ENCODE measurements at places on chromosomes 7 and 10. TPM values are rescaled to one million over a fixed set of nuclear protein-coding genes. Genes with fewer than 3 reads are reported as not detected.

AKR1C4 gene
- not detected for total RNA-seq

GRCh38 chr10:4637657-4638056 is 188.3 kb upstream of the AKR1E2 start:
- no peaks in the 10 kb centered on the region for H3K36me3 ChIP-seq
- H3K4me3 ChIP-seq, result no peak overlapping the region
- no peaks in the 10 kb centered on the region for H3K4me1 ChIP-seq
- DNase-seq, result no peak

GRCh38 chr7:38105874-38106483 is 72.1 kb upstream of the STARD3NL start:
- no peaks in the 10 kb centered on the region for H3K4me1 ChIP-seq
- no peak overlapping the region for H3K27ac ChIP-seq
- DNase-seq, result peak; percentile 19
- H3K4me3 ChIP-seq, result no peak overlapping the region

- peak overlapping the region; percentile 37 for H3K4me3 ChIP-seq
- no peaks in the 10 kb centered on the region for H3K27me3 ChIP-seq
- DNase-seq, result peak; percentile 94
- peak overlapping the region; percentile 73 for H3K27ac ChIP-seq
- H3K36me3 ChIP-seq, result no peaks in the 10 kb centered on the region
Measured at GRCh38 chr10:71860243-71861029, 9.4 kb upstream of the PSAP start.

DNA sequence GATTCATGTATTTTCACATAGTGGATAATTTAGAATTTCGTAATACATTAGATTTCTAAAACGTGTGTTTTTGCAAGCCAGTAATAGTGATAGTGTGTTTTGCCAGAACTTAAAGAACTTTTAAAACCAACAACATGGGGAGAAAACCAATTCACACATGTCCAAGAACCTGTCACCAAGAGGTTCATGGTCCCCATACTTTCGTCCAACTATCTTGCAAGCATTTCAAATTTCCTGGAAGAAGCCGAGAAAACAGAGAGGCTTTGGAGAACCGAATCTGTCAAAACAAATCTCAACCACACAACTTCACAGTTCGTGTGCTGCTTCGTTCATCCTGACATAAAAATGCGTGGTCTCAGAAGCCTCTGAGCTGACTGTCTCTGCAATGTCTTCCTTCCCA is 31.9 kb downstream of the GFRA1 start:
- no peak for DNase-seq
- peaks cover 46% of the 10 kb centered on the region for H3K27me3 ChIP-seq
- H3K4me3 ChIP-seq, result no peak overlapping the region

- H3K27ac ChIP-seq, result no peak overlapping the region
- no peak for DNase-seq
- H3K36me3 ChIP-seq, result no peaks in the 10 kb centered on the region
- no peaks in the 10 kb centered on the region for H3K27me3 ChIP-seq
- no peaks in the 10 kb centered on the region for H3K4me1 ChIP-seq
Measured at GRCh38 chr10:70954381-70955176, 66.2 kb upstream of the PCBD1 start.

GRCh38 chr7:69187824-69188333 is 410.4 kb upstream of the AUTS2 start:
- no peak for DNase-seq
- H3K27ac ChIP-seq, result no peak overlapping the region
- H3K4me1 ChIP-seq, result no peaks in the 10 kb centered on the region
- H3K27me3 ChIP-seq, result no peaks in the 10 kb centered on the region

- no peak for DNase-seq
- peak within 1 kb of the TSS; percentile 91 for H3K4me3 ChIP-seq
- no peaks in the 10 kb centered on the region for H3K27me3 ChIP-seq
- peaks cover 13% of the 10 kb centered on the region for H3K36me3 ChIP-seq
- peaks cover 30% of the 10 kb centered on the region for H3K4me1 ChIP-seq
Measured at GRCh38 chr7:4681886-4682620, at the start of gene FOXK1. Gene FOXK1, plus strand, starts transcription at chr7:4682295. Its CDS starts 14 bp downstream, at chr7:4682309.

- DNase-seq, result no peak
- H3K27me3 ChIP-seq, result no peaks in the 10 kb centered on the region
- H3K36me3 ChIP-seq, result no peaks in the 10 kb centered on the region
Measured at GRCh38 chr10:71882813-71883659, 32.0 kb upstream of the PSAP start.

DNA sequence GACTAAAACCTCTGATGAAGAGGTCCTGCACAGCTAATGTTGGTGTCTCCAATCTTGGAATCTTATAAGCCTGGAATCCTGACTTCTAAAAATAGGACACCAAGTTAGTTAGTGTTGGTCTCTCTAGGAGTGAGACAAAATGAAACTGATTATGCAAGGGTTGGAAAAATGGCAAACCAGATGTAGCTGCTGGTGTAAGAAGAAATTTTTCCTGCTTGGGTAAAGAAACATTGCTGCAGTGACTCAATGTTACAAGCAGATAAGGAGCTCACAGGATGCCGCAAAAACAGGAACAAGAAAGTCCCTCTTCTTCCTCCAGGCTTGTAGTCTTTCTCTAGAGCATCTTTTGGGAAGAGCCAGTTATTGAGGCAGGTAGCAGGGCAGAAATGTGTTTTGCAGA is 449.0 kb downstream of the ETV1 start:
- H3K27ac ChIP-seq, result no peak overlapping the region
- no peak overlapping the region for H3K4me3 ChIP-seq
- no peaks in the 10 kb centered on the region for H3K4me1 ChIP-seq
- DNase-seq, result no peak
- H3K27me3 ChIP-seq, result no peaks in the 10 kb centered on the region

NEUROG3 gene
- total RNA-seq, result not detected

DNA sequence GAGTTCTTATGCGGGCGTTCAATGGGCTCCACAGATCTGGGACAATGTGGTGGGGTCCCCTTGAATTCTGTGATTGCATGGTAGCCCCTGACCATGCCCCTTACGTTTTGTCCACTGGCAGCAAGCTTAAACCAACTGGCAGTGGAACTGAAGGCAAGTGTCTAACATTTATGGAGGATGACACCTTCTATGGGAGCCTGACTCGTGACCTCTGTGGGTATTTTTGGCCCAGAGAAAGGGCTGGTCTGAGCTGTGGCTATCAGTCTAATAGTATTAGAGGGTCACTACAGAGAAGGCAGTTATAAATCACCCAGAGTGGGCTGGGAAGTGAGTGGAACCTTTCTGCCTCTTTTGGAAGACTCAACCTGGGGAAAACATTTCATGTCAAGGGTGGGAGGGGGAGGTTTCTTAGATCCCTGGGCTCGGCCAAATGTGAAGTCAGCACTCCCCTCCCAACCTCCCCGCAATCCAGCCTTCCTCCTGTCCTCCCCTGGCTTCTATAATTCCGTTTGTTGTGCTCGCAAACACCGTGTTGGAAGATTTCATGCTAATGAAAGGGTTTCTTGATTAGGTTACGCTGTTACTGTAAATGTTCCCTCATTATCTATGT is 322.7 kb downstream of the RPS24 start:
- no peaks in the 10 kb centered on the region for H3K4me1 ChIP-seq
- no peak overlapping the region for H3K4me3 ChIP-seq
- peaks cover 35% of the 10 kb centered on the region for H3K27me3 ChIP-seq

GRCh38 chr10:103572347-103573204 is 79.1 kb downstream of the NEURL1 start:
- no peaks in the 10 kb centered on the region for H3K27me3 ChIP-seq
- H3K27ac ChIP-seq, result no peak overlapping the region
- H3K4me1 ChIP-seq, result peaks cover 14% of the 10 kb centered on the region
- H3K36me3 ChIP-seq, result no peaks in the 10 kb centered on the region
- DNase-seq, result no peak

DNA sequence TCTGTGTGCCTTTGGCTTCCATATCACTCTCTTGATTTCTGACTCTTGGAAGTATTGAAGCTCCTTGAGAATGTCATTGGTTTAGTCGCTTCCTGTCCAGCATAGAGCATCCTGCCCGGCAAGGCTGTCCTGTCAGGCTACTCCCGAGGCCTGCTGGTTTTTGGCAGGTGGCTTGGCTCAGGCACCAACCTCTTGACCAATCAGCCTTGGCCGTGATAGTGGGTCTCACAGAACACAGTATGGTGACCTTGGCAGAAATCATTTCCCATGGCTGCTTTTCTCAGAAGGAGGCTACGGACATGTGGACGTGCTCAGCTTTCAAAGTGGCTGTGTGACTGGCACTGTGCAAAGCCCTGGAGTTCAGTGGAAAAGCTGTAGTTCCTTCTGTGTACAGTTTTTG is 516.9 kb downstream of the REEP3 start:
- H3K27ac ChIP-seq, result no peak overlapping the region
- H3K36me3 ChIP-seq, result no peaks in the 10 kb centered on the region
- H3K27me3 ChIP-seq, result no peaks in the 10 kb centered on the region
- no peaks in the 10 kb centered on the region for H3K4me1 ChIP-seq
- no peak for DNase-seq
- H3K4me3 ChIP-seq, result no peak overlapping the region

DNA sequence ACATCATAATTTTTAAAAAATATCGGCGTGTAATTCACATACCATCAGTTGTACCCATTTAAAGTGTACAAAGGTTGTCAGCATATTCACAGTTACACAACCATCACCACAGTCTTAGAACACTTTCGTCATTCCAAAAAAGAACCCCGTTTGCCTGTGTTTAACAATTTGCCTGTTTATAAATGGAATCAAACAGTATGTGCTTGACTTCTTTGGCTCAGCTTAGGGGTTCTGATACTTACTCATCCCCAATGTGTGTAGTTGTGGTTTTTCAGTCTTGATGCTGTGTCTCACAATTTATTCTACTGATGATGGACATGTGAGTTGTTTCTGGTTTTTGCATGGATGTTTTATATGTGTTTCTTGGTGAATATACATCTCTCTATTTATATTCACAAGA is 50.0 kb downstream of the PRPF18 start:
- no peak overlapping the region for H3K4me3 ChIP-seq
- no peaks in the 10 kb centered on the region for H3K4me1 ChIP-seq

- H3K27me3 ChIP-seq, result no peaks in the 10 kb centered on the region
- no peak for DNase-seq
- H3K4me1 ChIP-seq, result no peaks in the 10 kb centered on the region
- H3K27ac ChIP-seq, result no peak overlapping the region
Measured at GRCh38 chr7:66239467-66239856, 34.3 kb downstream of the TPST1 start.

CCDC136 gene
- 11.1 TPM for total RNA-seq

- DNase-seq, result no peak
- H3K36me3 ChIP-seq, result no peaks in the 10 kb centered on the region
- H3K27ac ChIP-seq, result no peak overlapping the region
- H3K27me3 ChIP-seq, result no peaks in the 10 kb centered on the region
- peaks cover 15% of the 10 kb centered on the region for H3K4me1 ChIP-seq
Measured at GRCh38 chr7:14016950-14017349, 27.5 kb upstream of the ETV1 start.

DLG5 gene
- total RNA-seq, result 44.8 TPM

GRCh38 chr7:104208421-104208780 is 588 bp upstream of the ORC5 start:
- H3K4me1 ChIP-seq, result peaks cover 9% of the 10 kb centered on the region
- peaks cover 6% of the 10 kb centered on the region for H3K36me3 ChIP-seq
- no peak for DNase-seq
- peak overlapping the region; percentile 91 for H3K4me3 ChIP-seq
- H3K27ac ChIP-seq, result peak overlapping the region; percentile 36
- no peaks in the 10 kb centered on the region for H3K27me3 ChIP-seq

DNA sequence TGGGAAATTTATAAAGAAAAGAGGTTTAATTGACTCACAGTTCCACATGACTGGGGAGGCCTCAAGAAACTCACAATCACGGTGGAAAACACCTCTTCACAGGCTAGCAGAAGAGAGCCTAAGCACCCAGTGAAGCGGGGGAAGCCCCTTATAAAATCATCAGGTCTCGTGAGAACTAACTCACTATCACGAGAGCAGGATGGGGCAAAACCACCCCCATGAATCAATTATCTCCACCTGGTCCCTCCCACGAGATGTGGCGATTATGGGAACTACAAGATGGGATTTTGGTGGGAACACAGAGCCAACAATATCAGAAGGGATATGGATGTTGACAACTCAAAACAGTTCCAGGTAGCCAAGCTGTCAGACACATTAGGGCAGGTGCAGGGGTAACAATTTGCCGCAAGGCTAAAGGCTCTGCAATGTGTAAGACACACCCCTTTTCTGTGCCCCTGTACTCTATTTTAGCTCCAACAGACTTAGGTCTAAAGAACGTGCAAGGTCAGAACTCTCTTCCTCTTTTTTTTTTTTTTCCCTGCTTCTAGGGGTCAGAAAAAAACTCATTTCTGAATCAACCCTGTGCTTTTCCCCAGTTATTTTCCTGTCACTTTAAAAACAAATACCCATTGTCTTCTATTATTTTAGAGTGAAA is 30.7 kb upstream of the RBM20 start:
- H3K4me3 ChIP-seq, result no peak overlapping the region
- H3K4me1 ChIP-seq, result peaks cover 9% of the 10 kb centered on the region
- 0 out of 2 replicates have a peak, but pooled peaks cover 4% of the 10 kb centered on the region for H3K27me3 ChIP-seq
- no peaks in the 10 kb centered on the region for H3K36me3 ChIP-seq

DNA sequence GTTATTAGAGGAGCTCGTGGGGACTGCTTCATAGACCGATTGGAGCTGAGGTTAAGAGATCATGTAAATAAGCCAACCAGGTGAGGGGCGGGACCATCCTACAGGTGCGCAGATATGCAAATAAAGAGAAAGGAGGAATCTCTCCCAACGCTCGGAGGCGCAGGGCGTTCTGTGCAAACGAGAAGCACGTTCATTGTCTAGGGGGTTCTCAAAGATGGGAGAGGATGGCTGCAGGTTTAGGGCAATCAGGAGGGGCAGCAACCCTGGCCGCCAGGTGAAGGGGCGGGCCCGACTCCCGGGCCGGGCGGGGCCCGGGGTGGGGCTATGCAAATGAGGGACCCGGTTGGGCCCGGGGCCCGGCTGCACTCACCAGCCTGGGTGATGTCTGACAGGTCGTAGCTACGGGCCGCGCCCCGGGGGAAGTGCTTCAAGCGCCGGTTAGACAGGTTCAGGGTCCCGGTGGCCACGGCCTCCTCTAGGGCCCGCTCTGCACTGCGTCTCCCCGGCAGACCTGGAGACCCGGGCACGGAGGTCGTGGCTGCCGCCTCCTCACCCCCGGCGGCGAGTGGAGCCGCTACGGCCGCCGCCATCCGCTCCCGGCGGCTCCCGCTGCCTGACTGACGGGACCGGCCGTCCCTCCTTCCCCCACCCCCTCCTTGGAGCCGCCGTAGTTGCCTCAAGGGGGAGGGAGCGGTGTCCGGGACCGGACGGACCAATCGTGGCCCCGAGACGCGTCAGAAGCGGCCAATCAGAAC is at the start of gene LRCH4:
TSS of gene LRCH4 (minus strand) at position 619 of the 755 bp plus-strand sequence. CDS start at position 590, 29 bp downstream.
- peak within 1 kb of the TSS; percentile 71 for H3K4me3 ChIP-seq
- no peaks in the 10 kb centered on the region for H3K27me3 ChIP-seq
- peaks cover 6% of the 10 kb centered on the region for H3K36me3 ChIP-seq
- H3K27ac ChIP-seq, result peak within 1 kb of the TSS; percentile 97
- no peak for DNase-seq
- H3K4me1 ChIP-seq, result peaks cover 2% of the 10 kb centered on the region

GBX1 gene
- 0.86 TPM for total RNA-seq

DNA sequence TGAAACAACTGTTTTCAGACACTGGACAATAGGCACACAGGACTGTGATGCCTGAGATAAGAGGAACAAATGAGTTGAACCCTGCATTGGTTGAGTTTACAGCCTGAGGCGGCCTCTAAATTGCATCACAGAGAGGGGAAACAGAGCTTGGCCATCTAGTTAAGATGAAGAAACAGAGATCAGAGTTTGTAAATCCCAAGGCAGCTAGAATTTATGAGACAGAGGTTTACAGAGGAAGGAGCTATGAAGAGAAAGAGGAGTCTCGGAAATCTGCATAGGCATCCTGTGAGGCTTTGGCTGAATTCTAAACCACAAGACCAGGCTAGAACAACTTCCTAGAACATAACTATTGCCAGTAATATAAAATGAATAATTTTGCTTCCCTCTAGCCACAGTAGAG is 41.0 kb upstream of the OIT3 start:
- H3K27ac ChIP-seq, result no peak overlapping the region
- no peak overlapping the region for H3K4me3 ChIP-seq
- peaks cover 4% of the 10 kb centered on the region for H3K4me1 ChIP-seq
- H3K27me3 ChIP-seq, result no peaks in the 10 kb centered on the region
- H3K36me3 ChIP-seq, result no peaks in the 10 kb centered on the region
- no peak for DNase-seq
